ENCODE measurements at places on chromosomes 7 and 10.

DNA sequence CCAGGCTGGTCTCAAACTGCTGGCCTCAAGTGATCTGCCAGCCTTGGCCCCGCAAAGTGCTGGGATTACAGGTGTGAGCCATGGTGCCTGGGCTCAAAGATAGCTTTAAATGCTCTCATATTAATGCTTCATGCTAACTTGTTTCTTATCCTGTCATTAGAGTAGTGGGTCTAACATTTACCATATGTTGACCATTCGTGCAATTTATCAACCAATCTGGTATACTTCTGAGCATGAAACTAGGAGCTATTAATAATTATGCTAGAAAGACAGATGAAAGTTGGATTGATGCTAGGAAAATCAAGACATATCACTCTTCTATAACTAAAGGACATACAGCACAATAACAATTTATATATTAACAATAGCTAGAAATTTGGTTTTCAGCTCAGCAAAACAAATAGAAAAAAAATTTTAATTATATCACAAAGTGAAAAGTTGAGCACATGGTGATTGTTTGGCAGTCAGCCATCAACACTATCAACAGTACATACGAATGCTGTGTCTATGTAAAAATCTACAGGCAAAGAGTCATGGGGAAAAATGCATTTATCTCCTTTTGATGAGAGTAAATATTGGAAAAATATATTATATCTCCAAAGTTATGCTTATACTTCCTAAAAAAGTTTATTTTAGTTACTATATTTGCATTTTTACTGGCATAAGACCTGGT lies 112.1 kb upstream of the ABCB5 start:
- no peak for DNase-seq

DNA sequence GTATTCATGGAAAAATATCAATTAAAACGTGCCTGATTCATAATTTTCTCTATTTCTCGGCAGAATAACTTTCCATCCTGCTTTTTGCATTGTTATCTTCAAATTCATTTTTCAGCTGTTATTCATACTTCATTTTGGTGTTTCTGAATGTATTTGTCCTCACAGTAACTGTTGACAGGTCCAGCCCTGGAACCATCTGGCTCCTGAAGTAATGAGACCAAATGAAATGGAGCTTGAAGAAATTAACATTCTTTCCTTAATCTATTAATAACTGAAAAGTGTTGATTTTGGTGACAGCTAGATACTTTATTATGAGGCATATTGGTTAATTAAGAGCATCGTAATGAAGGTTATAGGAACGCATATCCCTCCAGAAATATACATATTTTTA lies 257.0 kb upstream of the MINDY3 start:
- DNase-seq: no peak

GRCh38 chr10:34241226-34242000 lies 573.7 kb downstream of the PARD3 start:
- no peak for DNase-seq

DNA sequence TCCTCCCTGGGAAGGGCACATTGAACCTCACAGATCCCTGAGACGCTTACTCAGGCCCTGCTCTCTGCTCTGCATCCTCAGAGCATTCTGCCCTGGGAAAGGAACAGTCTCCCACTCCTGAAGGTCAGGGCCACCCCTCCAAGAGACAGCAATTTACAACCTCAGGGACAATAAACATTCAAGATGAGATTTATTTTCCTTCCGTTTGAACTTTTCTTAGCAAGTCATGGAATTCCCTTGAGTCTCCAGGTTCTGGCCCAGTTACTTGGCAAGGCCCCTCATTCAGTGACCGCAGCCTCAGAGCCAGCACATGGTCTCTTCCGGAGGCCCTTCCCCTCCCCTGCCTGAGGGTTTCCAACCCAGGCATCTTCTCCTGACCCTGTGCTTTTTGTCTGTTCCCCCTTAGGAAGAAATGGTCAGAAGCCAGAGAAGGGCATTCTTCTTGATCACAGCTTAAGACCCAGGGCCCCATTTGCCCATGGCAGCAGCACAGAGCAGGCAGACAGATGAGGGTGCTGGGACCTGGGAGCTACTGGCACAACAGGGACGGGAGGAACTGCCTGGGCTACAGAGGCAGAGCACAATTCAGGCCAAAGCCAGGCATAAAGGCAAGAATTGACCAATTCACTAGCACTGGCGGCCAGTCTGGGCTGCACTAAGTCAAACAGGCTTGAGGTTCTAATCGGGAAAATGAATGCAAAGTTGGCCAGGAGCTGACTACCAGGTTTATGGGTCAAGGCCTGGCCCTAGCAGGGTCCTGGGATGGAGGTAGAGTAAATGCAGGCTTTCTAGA lies 56.7 kb downstream of the VSTM4 start:
- DNase-seq: peak; percentile 0

GRCh38 chr7:39488467-39489393 lies 77.5 kb upstream of the YAE1 start:
- no peak for DNase-seq

DNA sequence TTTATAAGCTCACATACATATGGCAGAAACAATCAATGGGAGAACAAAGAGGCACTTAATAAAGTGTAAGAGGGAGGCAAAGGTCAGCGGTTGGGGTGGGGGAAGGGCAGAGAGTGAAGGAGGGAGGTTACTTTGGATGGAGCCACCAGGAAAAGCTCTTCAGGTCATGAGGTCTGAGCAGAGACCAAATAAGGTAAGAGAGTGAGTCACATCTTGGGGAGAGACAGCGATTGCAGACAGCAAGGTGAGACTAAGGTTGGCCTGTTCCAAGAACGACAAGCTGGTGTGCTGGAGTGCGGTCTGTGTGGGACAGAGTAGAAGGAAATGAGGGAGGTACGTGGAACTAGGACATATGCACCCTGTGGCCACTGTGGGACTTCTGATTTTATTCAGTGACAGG lies 74.3 kb upstream of the TOMM7 start:
- DNase-seq: no peak

GRCh38 chr10:59434463-59435321 lies 72.3 kb upstream of the FAM13C start:
- no peak for DNase-seq

DNA sequence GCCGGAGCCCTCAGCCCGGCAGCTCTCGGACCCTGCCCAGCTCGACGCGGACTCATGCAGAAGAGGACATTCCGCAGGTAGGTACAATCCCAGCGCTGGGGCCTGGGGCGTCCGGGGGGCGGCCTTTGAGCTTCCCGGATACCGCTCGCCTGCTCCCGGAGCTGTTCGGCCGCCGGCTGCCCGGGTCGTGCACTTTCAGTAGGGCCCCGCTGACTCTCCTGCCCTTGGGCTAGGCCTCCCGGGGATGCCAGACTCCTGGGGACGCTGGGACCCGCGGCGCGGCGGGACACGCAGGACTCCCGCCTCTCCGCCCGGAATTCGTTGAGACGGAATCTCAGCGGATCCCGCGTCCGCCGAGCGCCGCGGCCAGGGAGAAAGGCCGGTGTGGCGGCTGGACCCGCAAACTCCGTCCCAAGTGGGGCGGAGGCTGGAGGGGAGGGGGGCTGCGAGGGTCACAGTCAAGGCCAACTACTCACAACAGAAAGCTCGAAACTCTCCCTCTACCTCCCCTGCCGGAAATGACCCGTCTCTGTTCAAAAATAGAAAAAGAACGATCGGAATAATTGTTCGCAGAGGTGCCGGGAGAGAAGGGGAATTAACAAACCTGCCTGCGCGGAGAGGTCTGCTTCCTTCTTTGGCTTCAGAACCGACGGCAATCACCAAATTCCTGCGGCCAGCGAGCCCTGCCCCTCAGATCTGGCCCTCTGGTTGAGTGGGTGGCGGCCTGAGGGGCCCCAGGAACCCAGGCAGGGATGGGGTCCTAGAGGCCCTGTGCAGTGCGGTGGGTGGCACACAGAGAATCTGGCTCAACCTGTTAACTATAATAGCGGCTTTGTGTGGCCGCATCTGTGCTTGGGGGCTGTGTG lies 9.2 kb downstream of the TLX1 start:
- no peak for DNase-seq

DNA sequence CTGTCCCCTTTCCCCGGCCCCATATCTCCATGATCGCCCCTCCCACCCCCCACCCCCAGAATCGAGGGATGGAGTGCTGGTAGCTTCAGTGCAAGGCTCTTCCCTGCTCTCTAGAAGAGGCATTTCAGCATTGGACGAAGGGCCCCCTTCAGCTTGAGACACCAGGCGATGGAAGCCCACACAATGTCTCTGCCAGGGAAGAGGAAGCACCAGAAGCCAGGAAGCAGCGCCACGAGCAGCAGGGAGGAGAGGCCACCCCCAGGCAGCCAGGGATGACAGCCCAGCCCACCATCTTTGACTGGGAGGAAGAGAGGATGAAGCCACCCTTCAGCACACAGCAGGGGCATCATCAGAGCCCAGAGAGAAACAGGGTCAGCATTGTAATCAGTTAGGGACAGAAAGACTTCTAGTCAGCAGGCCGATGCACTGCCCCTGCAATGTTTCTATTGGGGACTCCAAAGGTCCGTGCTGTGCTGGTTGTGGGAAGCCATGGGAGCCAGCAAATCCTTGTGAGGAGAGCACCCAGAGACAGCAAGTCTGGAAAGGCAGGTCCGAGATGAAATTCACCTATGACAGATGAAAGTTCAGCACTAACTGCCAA lies 15.7 kb downstream of the TMEM72 start:
- DNase-seq: no peak

DNA sequence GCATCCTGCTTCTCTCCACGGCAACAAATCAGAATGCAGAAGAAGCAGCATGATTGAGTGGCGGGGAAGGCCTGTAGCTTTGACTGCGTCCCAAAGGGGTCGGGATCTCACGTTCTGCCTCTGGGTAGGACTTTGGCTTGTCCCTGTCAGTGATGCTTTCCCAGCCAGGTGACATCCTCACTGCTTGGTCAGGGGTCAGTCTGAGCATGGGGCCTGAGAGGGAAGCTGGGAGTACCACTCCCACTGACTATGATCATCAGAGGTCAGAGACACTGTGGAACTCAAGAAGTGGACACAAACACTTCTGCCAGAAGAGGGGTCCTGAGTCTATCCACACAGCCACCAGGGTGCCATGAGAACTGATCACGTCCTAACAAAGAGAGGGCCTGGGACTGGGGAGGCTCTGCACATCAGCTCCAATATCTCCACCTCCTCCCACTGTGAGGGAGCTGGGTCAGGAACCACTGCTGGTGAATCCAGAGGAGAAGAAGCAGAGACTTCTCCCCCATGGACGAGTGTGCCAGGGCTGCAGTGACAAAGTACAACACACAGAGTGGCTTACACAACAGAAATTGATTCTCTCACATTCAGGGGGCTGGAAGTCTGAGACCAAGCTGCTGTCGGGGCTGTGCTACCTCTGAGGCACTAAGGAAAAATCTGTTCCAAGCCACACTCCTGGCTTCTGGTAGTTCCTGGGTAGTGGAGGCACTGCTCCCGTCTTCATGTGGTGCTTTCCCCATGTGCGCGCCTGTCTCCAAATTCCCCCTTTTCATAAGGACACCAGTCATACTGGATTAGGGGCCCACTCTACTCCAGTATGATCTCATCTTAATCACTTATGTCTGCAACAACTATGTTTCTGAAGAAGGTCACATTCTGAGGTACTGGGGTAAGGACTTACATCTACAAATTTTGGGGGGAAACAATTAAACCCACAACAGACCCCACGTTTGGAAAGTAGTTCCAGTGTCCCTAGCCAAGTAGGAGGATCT lies 131.1 kb downstream of the CYP26A1 start:
- DNase-seq: no peak

- no peak for DNase-seq
These were observed 174.2 kb downstream of the KIAA1217 start for GRCh38 chr10:24382979-24383663.

DNA sequence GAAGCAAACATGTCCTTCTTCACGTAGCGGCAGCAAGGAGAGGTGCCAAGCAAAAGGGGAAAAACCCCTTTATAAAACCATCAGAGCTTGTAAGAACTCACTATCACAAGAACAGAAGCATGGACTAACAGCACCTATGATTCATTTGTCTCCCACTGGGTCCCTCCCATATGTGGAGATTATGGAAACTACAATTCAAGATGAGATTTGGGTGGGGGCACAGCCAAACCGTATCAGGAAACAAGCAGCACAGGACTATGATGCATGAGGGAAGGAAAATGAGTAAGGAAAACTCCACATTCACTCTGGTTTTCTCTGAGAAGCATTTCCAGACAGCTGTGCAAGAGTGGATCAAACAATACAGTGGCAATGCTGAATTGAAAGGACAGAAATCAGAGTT lies 81.6 kb downstream of the RSU1 start:
- no peak for DNase-seq

GRCh38 chr7:5332579-5332978 lies 49.8 kb downstream of the SLC29A4 start:
- no peak for DNase-seq

GRCh38 chr7:35805876-35806275 lies 5.0 kb downstream of the SEPTIN7 start:
- DNase-seq: no peak

GRCh38 chr10:105068497-105068896 lies 427.4 kb downstream of the SORCS3 start:
- no peak for DNase-seq

- DNase-seq: no peak
These were observed 31.1 kb upstream of the RHEB start for GRCh38 chr7:151550656-151551286.

- DNase-seq: no peak
These were observed 497.7 kb downstream of the KIF20B start for GRCh38 chr10:90199093-90199492.

GRCh38 chr7:134741907-134742635 lies 37.4 kb upstream of the CALD1 start:
- DNase-seq: no peak

GRCh38 chr10:98096731-98097130 lies 37.7 kb upstream of the R3HCC1L start:
- no peak for DNase-seq

DNA sequence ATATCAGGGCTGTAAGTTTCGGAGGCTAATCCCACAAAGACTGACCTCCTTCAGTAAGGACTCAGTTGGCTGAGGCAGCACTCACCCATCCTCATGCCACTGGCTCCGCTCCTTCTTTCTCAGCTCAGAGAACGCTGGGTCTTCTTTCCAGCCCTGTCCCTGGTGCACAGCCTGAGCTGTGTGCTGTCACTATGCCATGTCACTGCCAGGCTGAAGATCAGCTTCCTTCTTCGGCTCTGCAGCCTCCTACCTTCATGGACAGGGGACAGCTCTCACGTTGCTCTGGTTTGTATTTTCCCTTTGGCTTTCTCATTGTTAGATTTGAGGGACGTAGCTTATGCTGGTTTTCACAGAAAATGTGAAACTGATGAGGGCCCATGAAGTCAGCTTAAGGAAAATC lies 437.3 kb downstream of the GLRX3 start:
- no peak for DNase-seq

- DNase-seq: no peak
These were observed 98.5 kb upstream of the LRRTM3 start for GRCh38 chr10:66827353-66827752.

- no peak for DNase-seq
These were observed 213.6 kb upstream of the INHBA start for GRCh38 chr7:41916450-41916927.

GRCh38 chr10:98224509-98224908 lies 43.5 kb downstream of the LOXL4 start:
- DNase-seq: no peak

- no peak for DNase-seq
These were observed 82.4 kb upstream of the SLC13A1 start for GRCh38 chr7:123282181-123282580.
